ENCODE measurements at places on chromosomes 7 and 10.

DNA sequence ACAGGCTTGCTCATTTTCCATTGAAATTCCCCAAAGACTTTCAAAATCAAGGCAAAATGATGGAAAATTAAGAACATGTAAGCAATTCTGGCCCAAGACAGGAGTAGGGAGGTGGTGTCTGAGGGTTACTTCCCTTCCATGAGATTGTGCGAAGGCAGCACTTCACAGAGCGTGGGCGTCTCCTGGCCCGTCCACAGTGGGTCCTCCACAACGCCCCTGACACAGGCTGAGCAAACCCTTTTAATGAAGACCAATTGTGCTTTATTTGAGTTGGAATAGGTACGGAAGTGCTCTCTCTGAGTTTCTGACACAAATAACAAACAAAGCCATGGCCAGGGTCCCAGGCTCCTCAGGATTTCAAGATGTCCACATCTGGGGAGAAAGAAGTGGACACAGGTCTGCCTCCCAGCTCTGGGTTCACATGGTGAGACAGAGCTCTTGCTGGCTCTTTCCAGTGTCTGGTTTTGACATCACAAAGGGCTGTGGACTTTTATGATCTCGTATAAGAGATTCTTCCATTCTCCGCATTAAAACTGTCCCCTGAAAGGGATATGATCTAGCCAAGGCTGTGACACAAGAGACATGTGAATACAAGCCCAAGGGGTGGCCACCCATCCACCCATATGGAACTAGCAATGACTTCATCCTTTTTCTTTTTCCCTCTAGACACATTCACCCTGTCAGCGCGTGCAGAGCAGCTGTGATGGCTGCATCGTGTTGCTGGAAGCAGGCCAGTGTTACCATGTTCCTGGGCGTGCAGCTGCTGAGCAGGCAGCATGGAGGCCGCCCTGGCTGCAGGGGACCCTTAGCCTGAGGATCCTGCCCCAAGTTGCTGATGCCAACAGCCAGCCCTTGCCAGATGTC is 145.6 kb downstream of the ADAM12 start:
- no peak for DNase-seq

DNA sequence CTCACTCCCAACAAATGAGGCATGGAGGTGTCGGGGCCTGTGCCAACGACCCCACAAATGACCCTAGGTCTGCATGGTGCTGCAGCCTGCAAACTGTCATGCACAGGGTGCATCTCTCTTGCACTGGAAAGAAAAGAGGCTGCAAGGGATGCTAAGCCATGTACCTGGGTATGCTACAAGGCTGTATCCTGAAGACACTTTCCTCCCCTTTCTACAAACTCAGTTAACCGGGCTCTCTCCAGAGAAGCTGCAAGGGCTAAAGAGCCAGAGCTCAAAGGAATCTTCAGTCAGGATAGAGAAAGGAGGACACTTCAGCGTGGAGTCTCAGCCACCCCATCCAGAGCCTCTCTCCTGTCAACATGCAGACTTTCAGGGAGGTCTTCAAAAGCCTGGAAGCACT is 449.0 kb downstream of the GRID1 start:
- DNase-seq, result no peak

GRCh38 chr7:18529239-18529638 is 33.7 kb downstream of the HDAC9 start:
- no peak for DNase-seq

- no peak for DNase-seq
Observed at GRCh38 chr7:63931985-63932577, 66.6 kb upstream of the ZNF722 start.

- DNase-seq, result no peak
Observed at GRCh38 chr7:1404898-1405548, 54.2 kb downstream of the MICALL2 start.

DNA sequence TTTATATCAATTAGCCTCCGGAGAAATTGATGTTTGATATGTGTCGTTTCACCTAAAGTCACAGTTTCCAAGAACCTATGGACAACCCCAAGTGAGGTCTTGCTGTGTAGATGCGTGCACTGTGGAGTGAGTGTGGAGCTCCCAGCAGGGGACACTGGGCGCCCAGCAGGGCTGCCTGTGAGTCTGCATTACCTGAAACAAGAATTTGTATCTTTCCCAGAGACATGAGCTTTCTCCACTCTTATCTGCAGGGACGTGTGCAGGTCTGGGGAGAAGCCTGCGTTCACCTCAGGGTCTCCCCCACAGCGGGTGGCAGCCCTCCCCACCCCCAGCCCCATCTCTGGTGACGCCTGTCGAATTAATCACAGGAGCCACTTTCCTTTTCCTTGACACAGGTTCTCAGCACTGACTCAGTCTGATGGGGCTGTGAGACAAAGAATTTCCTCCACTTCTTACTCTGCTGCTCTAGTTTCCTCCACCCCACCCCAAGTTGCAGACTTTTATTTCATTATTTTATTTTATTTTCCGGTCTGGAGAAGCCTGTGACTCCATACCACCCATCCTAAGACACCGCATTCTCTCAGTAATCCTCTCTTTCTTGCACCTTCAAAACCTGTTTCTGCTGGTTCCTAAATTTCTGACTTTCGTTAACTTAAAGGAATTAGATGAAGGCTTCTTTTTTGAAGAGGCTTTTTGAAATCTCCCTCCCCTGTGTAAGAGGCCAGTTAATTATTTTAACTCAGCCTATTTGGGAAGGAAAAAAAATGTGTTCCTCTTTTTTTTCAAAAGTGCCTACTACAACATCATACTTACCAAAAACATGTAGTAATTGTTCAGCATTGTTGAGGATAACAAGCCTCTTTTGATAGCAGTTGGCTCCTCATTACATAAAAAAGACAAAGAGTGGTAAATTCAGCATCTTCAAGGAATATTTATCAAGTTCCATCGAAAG is 17.0 kb upstream of the INSIG1 start:
- peak; percentile 66 for DNase-seq

DNA sequence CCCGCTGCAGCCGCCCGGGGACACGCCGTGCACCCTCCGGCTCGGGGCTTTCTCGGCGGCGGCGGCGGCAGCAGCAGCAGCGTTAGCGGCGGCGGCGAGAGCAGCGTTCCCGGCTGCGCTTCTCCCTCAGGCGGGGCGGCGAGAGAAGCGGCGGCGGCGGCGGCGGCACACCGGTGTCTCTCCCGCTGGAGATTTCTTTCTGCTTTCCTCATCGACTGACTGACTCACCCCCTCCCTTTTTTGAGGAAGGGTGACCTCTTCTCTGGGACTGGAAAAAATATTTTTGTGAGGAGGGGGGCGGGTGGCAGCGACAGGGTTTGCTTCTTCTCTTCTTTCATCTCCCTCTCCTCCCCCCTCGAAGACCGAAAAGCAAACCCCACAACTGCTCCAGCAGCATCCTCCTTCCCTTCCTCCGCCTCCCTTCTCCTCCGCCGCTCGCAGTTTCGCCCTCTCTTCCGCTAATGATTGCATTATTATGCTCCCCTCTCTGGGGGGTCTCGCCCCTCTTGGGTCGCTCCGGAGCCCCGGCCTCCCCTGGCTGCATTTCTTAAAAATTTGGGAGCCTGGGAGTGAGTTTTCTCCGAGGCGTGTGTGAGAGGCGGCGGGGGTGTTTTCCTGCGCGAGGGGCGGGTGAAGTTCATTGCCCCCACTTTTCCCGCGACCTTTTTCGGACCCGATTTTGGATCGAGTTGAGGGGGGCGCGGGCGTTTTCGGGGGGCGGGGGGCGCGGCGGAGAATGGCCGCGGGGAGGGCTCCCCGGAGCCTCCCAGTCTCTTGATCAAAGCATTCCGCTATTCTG is 411 bp downstream of the AUTS2 start:
- peak; percentile 96 for DNase-seq

DNA sequence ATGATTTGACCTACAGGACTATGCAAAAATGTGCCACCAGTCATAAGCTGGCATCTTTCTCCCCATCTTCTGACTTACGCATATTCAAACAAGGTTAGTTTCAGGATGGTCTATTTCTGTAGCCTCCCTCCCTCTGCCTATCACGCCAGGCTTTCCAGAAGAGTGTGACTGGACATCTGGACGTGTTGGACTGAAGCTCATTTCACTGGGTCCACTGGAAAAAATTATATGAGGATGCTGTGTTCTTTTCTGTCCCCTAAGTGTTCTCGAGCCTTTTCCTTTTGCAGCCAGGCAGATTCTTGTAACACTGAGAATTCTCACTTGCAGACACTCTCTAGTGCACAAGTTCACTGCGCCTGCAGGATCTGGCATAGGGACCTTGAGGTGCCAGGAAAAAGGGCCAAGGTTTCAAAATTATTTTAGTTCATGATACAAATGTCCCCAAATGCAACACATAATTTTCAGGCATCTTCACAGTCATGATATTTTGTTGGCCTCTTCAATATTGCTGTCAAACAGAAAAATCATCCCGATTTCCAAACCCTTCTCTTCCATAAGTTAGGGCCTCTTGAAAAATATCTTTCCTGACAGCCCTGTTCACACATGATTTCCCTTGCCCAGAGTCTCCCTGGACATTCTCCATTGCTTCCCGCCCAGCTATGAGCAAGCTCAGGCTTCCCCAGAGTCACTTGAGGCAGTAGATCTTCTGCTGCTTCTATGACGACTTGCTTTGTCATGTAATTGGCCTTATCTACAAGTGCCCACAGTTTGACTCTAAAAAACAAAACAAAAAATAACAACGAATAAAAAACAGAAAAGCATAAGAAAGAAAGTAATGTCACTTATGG is 170.4 kb downstream of the BMPER start:
- peak; percentile 93 for DNase-seq

GRCh38 chr7:37709631-37710509 is 26.3 kb downstream of the GPR141 start:
- no peak for DNase-seq

DNA sequence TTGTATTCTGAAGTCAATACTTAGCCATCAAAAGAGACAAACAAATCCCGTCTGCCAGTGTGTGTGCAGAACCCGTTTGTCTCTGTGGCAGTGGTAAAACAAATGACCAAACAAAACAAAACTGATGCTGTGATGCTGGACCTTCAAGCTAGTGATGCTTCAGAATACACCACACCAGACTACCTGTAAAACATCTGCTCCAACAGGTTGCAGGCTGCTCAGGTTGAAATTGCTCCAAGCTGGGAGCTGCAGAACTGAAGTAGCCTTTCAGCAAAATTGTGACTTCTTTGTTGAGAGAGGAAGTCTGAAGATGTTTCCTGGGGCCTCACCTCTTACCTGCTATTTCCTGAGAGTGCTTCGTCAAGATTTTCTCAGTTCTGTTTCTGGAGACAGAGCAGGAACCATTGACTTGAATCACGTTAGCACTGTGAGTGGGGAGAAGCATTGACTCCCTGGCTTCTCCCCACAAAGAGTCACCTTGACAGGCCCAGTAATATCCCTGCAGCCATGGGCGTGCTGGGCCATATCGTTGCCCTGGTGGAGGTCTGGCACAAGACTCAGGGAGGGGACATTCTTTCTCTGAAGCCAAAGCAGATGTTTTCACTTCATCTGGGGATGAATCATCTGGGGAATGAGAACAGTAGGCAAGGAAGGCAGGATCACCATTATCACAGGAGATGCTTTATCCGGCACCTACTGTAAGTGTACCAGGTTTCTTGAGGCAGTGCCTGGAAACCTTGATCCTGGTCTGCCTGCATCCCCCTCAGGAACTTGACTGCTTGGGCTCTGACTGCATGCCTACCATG is 80.2 kb downstream of the RBM20 start:
- DNase-seq, result no peak

DNA sequence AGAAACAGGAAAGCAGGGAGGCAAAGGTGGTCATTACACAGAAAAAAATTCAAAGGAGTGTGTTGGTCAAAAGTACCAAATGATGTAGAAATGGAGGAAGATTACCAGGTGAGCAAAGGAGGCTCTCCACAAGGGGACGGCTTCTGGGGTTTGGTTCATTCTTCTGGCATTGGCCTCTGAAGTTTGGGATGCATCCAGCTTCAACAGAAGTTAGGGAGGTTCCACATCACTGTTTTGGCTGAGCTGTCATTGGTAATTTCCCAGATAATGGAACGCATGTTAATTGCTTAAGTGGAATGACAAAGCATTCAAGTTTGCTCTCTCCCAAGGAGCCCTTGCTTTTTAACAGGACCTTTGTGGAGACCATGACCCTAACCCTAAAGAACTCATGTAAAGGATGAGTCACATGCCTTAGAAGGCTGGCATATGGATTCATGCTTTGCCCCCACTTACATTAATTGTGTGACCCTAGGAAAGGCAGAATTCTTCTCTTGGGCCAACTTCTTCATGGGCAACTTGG is 398.6 kb downstream of the GPAM start:
- DNase-seq, result no peak

GRCh38 chr7:71132377-71133231 is 660 bp downstream of the GALNT17 start:
- no peak for DNase-seq

DNA sequence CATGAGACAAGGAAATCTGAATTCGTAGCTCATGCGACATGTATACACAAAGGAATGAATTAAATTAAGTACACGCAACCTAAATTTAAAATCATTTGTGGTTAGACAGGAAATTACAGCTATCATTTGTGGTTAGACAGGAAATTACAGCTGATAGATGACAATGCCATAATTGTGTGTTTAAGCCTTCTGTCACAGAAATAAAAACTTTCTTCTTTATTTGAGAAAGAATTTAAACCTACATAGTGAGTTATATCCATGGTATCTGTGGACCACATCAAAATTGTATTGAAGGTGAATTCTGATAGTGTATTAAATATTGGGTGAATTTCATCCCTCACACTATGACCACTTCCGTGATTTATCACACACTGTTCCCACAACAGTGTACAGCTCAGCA is 362.9 kb downstream of the MAGI2 start:
- DNase-seq, result no peak

DNA sequence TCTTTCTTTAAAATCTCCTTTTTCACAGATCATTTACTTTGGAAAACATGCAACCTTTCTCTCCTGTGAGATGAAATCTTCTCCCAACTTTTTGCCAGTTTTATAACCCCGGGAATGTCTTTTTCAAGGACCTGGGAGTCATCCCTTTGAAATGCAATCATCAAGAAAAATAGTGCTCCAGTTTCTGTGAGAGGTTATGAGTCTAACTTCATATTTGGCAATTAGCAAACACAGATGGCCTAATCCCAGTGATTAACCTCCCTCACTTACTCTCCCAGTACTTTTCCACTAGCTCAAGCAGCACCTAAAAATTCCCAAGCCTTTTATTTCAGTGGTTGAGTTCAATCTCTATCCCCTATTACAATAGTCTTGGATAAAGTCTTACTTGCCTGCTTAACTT is 185.8 kb upstream of the TMEM106B start:
- no peak for DNase-seq

Measured in osteoblast (primary cell).